ENCODE measurements at places on chromosomes 13 and 19.

GRCh38 chr19:55649268-55650125 is 1.5 kb downstream of the CCDC106 start:
- H3K27me3 ChIP-seq = no peaks in the 10 kb centered on the region
- no peak for DNase-seq
- no peak overlapping the region for H3K4me3 ChIP-seq
- no peak overlapping the region for H3K27ac ChIP-seq
- peaks cover 15% of the 10 kb centered on the region for H3K4me1 ChIP-seq

- H3K4me3 ChIP-seq = no peak overlapping the region
- H3K27ac ChIP-seq = no peak overlapping the region
- H3K36me3 ChIP-seq = no peaks in the 10 kb centered on the region
- DNase-seq = no peak
- H3K27me3 ChIP-seq = no peaks in the 10 kb centered on the region
- H3K4me1 ChIP-seq = no peaks in the 10 kb centered on the region
Observed at GRCh38 chr13:62210951-62211350, 795.3 kb upstream of the PCDH20 start.

- H3K27me3 ChIP-seq = no peaks in the 10 kb centered on the region
- H3K27ac ChIP-seq = no peak overlapping the region
- H3K4me1 ChIP-seq = no peaks in the 10 kb centered on the region
- H3K4me3 ChIP-seq = no peak overlapping the region
- DNase-seq = no peak
- H3K36me3 ChIP-seq = no peaks in the 10 kb centered on the region
Observed at GRCh38 chr19:275000-275399, 16.2 kb downstream of the PLPP2 start.

- no peaks in the 10 kb centered on the region for H3K27me3 ChIP-seq
- H3K4me1 ChIP-seq = peaks cover 71% of the 10 kb centered on the region
- H3K27ac ChIP-seq = peak overlapping the region; percentile 81
- peaks cover 70% of the 10 kb centered on the region for H3K36me3 ChIP-seq
Observed at GRCh38 chr19:41297628-41298347, 12.2 kb upstream of the CCDC97 start.

GRCh38 chr19:52658595-52658994 is 20.4 kb upstream of the ZNF83 start:
- H3K27ac ChIP-seq = no peak overlapping the region
- no peaks in the 10 kb centered on the region for H3K27me3 ChIP-seq
- no peaks in the 10 kb centered on the region for H3K4me1 ChIP-seq
- peaks cover 45% of the 10 kb centered on the region for H3K36me3 ChIP-seq
- no peak overlapping the region for H3K4me3 ChIP-seq

GRCh38 chr19:53849237-53849676 is 18.4 kb upstream of the MYADM start:
- no peak overlapping the region for H3K4me3 ChIP-seq
- no peak for DNase-seq
- H3K36me3 ChIP-seq = no peaks in the 10 kb centered on the region
- H3K4me1 ChIP-seq = peaks cover 2% of the 10 kb centered on the region

DNA sequence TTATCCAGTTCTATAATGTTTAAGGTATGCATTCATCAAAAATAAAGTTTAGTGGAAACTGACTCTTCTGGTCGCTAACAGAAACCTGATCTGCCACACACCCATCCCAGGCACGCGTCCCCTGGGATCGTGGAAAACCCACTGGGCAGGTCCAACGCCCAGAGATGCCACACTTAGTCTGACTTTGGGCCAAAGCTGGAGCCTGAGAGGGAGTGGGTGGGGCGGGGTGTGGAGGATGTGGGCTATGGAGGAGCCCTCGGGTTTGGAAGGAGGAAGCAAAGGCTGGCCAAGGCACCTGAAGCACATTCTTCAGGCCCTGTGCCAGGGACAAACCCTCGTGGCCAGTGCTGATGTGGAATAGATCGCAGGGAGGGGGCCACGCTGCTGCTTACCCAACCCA is 2.5 kb downstream of the IGFL1 start:
- no peaks in the 10 kb centered on the region for H3K36me3 ChIP-seq
- peaks cover 6% of the 10 kb centered on the region for H3K27me3 ChIP-seq
- H3K4me1 ChIP-seq = no peaks in the 10 kb centered on the region
- no peak overlapping the region for H3K4me3 ChIP-seq
- H3K27ac ChIP-seq = no peak overlapping the region

DNA sequence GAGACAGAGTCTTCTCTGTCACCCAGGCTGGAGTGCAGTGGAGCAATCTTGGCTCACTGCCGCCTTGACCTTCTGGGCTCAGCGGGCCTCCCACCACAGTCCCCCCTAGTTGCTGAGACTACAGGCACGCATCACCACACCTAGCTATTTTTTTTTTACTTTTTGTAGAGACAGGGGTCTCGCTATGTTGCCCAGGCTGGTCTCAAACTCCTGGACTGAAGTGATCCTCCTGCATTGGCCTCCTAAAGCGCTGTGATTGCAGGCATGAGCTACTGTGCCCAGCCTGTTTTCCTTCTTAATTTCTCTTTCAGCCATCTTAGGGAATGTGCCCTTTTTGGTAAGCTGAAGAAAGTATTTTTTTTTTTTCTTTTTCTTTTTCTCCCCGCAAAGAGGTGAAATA is 42.6 kb upstream of the RNF113B start:
- no peak overlapping the region for H3K4me3 ChIP-seq
- H3K4me1 ChIP-seq = no peaks in the 10 kb centered on the region
- no peak for DNase-seq
- no peaks in the 10 kb centered on the region for H3K36me3 ChIP-seq
- no peak overlapping the region for H3K27ac ChIP-seq

GRCh38 chr13:69903081-69903480 is 204.5 kb upstream of the ATXN8OS start:
- no peaks in the 10 kb centered on the region for H3K36me3 ChIP-seq
- DNase-seq = no peak
- H3K27me3 ChIP-seq = no peaks in the 10 kb centered on the region
- H3K4me1 ChIP-seq = no peaks in the 10 kb centered on the region
- no peak overlapping the region for H3K27ac ChIP-seq

DNA sequence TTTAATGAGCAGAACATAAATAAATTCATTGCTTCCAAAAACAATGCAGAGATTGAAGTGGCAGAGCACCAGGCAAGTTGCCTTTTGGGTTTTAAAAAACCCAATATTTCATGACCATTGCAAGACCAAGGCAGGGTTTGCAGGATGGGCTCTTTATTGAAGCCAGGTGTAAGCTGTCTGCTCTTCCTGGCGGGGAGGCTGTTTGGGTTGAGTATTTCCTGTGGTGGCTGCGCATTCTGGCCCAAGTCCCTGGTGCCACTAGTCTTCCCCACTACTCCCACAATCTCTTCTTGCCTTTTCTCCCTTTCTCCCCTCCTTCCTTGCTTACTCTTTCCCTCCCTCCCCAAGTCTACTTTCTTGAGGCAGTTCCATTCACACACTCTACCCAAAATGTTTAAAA is 116.4 kb downstream of the AKAP11 start:
- DNase-seq = no peak
- no peak overlapping the region for H3K4me3 ChIP-seq

All from effector memory CD4-positive, alpha-beta T cell (primary cell).